ENCODE measurements at places on chromosomes 6 and 20.

DNA sequence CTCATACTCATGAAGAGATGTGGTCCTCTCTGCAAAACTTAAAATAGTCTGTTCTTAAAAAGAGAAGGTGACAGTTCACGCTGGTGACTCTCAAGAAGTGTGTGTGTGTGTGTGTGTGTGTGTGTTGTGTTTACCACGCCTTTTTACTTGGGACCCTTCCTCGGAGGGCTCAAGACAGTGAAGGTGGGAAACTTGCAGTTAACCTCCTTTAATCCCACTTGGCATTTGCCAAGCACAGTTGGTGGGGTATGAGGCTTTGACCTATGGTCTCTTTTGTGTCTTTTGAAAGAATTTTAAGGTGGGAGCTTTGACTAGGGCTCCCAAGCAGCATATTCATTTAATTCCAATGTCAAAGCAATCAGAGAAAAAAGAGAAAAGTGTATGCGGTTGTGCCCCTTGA is 395.8 kb downstream of the TFAP2B start:
- DNase-seq = no peak

- peak; percentile 43 for DNase-seq
Measured at GRCh38 chr6:47160702-47161101, 118.6 kb upstream of the ADGRF1 start.

DNA sequence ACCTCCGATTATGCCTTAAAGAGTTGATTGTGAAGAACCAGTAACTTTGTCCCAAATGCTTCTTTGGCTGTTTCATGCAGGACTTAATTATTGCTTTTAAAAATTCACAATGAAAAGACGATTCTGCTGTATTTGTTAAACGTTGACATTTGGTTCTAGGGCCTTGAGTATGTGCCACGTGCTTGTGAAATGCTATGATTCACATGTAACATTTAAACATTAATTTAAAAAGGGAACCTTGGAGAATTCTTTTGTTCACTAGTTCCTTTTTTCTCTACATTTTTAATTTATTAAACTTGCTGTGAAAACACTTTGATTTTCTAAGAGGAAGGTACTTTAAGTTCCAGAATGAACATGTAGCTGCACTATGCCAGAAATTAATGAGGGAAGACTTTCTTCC is 9.5 kb downstream of the GZF1 start:
- no peak for DNase-seq

DNA sequence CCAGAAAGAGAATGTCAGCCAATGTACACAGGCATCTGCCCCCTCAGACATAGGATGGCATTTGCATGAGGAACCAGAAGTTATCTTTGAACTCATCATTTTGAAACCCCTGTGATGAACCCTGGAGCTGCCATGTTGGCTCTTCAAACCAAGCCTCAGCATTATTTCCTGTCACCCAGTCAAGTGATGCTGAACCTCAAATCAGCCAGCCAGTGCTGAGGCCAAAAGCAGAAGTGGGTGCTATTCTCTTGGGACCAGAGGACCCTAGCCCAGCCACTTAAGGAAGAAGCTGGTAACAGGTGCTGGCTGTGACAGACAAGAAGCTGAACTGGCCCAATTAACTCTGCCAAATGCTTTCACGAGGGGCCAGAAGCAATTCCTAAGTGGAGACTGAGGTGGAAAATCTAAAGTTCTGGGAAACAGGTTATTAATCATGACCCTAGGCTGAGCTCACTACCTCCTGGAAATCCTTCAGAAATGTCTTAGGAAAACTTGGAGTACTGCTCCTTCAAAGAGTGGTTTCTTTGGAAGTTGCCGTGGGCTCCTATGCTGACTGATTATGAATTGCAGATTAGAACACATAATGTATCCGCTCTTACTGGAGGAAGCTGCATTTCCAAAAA is 4.0 kb downstream of the PKIG start:
- no peak for DNase-seq

- DNase-seq = peak; percentile 63
Measured at GRCh38 chr20:59222253-59223181, 58.9 kb downstream of the ZNF831 start.

DNA sequence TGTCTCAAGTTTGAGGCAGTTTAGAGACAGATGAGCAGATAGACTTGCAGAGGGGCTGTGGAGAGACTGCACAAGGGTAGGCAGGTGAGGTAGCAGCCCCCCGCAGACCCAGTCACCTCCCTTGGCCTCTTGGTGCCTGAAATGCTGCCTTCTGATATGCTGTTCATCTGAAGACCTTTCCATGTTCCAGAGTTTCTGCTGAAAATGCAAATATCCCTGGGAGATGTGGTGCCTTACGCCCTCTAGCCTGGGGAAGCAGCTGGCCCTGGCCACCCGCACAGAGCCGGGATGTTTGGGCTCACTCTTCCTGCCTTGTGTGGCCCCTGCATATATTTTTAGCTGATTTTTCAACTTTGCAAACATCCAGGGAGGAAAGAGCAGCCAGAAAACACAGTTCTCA is 51.4 kb downstream of the TMEM242 start:
- DNase-seq = no peak

DNA sequence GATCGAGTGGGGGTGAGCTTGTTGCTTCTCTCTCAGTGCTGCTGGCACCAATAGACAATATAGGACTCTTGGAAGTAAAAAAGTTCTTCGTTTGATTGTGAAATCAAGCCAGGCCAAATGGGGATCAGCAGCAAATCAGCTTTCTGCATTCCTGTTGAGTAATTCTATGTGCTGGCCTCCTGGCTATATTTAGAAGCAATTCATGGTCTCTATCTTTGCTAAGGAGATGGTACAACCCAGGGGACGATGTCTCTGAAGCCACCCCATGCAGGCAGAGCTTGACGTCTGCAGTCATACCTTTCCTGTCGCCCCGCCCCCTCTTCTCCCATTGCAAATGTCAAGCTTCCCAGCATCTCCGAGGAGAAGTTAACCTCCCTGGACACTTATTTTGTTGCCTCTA is 199.1 kb downstream of the SCP2D1 start:
- DNase-seq = no peak

DNA sequence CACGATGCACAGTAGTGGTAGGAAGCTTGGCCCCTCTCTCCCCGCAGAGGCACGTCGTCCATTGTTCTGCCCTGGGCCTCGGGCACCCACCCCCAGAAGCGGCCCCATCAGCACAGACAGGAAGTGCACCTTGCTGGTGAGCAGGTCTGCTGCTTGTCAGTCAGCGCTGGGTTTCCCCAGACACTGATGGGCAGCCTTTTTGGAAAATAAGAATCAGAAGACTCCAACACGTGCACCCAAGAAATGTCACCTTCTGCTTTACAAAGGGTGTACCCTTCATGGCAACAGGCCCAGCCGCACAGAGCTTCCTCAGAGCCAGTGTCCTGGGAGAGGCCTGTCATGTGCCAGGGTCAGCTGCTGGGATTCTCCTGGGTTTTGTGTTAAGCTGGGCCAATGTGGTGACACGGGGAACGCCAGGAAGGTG is 34.7 kb upstream of the IRF4 start:
- DNase-seq = no peak

- DNase-seq = no peak
Measured at GRCh38 chr20:49045440-49046086, 549 bp upstream of the CSE1L start.

DNA sequence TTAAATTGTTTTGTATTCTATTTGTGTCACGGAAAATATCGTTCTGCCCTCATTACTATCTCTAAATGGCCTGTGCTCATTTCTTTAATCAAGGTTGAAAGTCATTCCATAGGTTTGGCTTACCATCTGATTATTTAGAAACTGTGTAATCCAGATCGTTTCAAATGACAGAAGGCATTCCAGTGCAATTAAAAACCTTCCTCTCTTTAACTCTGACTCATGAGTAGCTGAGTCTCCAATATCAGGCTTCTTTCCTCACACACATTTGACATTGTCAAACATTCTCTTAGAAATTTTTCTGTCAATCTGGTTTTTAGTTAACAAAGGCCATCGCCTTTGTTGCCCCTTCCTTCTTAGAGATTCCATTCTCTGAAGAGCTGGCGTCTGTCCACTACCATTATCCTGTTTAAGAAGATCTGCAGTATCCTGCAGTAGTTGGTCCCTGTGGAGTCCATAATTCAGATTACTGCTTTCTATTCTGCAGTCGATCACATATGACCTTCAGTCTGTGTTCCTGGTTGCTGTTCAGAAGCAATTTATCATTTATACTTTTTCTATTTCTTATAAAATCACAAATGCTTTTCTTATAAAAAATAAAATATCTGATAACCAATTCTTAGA is 3.9 kb upstream of the TRDN start:
- DNase-seq = no peak

- DNase-seq = no peak
Measured at GRCh38 chr6:11318835-11319813, 86.7 kb upstream of the NEDD9 start.

- no peak for DNase-seq
Measured at GRCh38 chr6:130129762-130130246, 92.9 kb downstream of the SAMD3 start.

DNA sequence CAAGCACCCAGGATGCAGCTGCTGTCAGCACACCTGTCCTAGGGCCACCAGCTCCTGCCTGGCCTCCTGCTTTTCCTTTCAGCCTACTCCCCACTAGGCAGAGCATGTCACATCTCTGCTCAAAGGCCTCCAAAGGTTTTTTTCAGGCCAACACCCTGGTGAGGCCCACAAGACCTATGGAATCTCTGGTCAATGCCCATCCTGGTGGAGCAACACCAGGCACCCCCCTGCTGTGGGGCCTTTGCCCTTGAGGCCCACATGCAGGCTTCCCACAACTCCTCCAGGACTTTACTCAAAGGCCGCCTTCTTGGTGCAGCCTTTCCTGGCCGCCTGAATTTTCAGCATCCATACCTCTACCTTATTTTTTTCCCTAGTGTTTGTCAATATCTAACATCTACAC is 76.9 kb downstream of the SLC23A2 start:
- peak; percentile 18 for DNase-seq

DNA sequence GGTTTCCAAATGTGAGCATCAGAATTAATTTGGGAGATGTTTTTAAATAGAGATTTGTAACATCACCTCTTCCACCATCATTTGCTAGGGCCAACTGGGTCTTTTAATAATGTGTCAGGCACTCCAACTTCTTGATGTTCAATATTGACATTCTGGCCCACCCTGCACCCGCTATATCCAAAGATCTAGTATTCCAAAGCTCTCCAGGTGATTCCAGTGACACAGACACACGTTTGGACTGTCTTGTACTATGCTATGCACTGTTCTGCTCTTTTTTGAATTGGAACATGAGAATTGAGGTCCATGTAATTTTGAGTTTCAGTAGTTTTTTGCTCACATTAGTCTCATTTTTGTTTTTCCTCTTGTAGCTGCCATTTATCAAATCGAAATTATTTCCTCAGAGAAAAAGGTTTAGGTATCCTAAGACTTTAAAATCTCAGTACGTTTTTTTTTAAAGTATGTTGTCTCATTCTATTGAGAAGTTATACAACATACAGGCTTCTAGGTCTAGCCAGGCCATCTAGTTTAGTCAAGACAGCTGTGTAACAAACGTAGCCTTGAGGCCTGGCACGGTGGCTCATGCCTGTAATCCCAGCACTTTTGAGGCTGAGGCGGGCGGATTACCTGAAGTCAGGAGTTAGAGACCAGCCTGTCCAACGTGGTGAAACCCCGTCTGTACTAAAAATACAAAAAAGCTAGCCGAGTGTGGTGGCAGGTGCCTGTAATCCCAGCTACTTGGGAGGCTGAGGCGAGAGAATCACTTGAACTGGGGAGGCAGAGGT is 3.1 kb downstream of the BICRAL start:
- DNase-seq = peak; percentile 70

DNA sequence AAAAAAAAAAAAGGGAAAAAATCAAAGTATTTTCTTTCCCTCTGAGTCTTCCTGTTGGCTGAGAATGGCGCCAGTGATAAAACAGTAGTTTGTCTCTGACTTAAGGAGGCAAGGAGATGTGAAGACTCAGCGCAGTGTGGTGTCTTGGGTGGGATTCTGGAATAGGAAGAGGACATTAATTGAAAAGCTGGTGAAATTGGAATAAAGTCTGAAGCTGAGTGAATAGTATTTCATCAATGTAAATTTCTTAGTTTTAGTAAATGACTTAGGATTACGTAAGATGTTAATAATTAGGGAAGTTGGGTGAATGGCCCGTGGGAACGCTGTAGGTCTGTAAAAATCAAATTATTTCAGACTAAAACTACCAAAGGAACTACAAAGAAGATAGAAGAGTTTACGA is 122.8 kb upstream of the ZNF217 start:
- no peak for DNase-seq

- DNase-seq = no peak
Measured at GRCh38 chr20:1317545-1318255, 11.2 kb downstream of the SDCBP2 start.

GRCh38 chr6:93021235-93021915 is 398.0 kb downstream of the EPHA7 start:
- peak; percentile 23 for DNase-seq

DNA sequence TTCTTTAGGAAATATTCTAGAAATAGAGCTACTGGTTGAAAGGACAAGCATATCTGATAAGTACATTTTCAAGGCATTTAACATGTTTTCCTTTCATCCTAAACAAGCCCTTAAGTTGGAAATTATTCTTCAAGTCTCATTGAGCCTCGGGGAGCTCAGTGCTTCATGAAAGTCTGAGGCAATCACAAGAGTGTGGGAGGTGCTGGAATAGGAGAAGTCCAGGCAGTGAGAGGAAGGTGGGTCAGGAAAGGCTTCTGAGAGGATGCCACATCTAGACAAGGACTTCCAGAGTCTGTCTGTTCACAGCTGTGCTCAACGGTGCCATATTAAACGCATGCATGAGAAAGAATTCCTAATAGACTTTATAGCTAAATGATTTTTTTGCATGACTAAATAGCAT is 69.8 kb downstream of the CD83 start:
- no peak for DNase-seq

GRCh38 chr6:72390548-72390947 is 231.3 kb upstream of the KCNQ5 start:
- no peak for DNase-seq

- no peak for DNase-seq
Measured at GRCh38 chr20:51594236-51595057, 51.9 kb upstream of the NFATC2 start.

DNA sequence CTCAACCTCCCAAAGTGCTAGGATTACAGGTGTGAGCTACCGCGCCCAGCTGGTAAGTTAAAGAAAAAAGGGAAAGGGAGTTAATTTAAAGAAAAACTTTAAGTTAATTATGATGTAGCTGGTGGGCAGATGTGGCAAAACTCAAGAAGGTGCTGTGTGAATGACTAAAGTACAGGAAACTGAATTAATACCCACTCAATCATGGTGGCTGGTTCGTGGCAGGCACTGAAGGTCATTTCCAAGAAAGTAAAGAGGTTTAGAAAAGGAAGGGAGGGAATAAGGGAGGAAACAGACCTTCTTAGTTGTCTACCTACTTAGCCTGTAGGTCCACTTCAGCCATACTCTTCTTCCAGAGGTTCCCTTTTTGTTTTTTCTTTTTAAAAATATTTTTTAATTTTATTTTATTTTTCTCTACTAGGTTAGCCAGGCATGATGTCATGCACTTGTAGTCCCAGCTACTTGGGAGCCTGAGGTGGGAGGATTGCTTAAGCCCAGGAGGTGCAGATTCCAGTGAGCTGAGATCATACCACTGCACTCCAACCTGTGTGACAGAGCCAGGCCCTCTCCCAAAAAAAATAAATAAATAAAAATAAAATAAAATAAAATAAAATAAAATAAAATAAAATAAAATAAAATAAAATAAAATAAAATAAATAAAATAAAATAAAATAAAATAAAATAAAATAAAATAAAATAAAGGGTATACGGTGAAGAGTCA is 11.9 kb upstream of the TGM3 start:
- DNase-seq = no peak

GRCh38 chr20:18405826-18406225 is 61.0 kb downstream of the DZANK1 start:
- no peak for DNase-seq
